ENCODE measurements at places on chromosomes 2 and 18. TPM values are rescaled to one million over a fixed set of nuclear protein-coding genes. Genes with fewer than 3 reads are reported as not detected.

DNA sequence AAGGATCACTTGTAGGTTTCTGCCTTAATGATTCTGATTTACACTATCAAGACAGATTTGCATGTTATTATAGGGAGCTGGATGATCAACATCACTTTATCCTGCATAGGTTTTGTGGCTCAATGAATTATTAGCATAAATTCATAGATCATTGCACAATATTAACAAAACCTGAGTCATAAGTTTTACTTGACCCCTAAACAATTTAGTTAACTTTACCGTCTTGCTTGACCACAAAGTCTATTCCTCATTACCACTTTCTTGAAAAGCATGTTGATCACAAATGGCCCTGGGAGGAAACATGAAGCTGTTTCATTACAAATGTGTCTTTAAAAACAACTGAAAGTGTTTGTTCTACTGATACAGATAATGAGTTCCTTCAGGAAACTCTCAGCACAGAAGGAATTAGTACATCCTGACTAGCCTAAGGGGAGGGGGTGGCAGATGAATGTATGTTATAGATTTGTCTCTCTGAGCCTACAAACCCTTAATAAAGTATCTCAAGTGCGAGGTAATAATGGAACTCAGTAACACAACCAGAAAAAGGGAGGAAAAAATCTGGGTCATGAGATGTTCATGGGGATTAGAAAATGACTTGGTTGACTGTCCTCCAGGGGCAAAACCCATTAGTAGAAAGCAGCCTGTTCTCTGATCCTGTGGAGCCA lies 303.4 kb downstream of the PIK3C3 start:
- DNase-seq, result no peak

Gene CD207
- not detected for total RNA-seq

Gene SLC38A11
- not detected for total RNA-seq

GRCh38 chr2:172228177-172228808 lies 125.6 kb upstream of the DLX2 start:
- DNase-seq, result no peak

- no peak for DNase-seq
Measured at GRCh38 chr2:154912215-154912614, 213.7 kb downstream of the KCNJ3 start.

GRCh38 chr18:78595453-78595852 lies 384.2 kb upstream of the SALL3 start:
- DNase-seq, result no peak

Gene CRYBA2
- total RNA-seq, result not detected

- DNase-seq, result no peak
Measured at GRCh38 chr2:225400060-225400511, 576 bp downstream of the NYAP2 start.

- DNase-seq, result no peak
Measured at GRCh38 chr2:152097290-152097800, 1.5 kb downstream of the CACNB4 start.

- DNase-seq, result no peak
Measured at GRCh38 chr18:76322686-76323085, 172.4 kb downstream of the ZNF516 start.
